ENCODE measurements at places on chromosomes 7 and 10. TPM values are rescaled to one million over a fixed set of nuclear protein-coding genes. Genes with fewer than 3 reads are reported as not detected.
A peak's percentile ranks its signal among the peaks of the same experiment; 100 is the strongest.

DNA sequence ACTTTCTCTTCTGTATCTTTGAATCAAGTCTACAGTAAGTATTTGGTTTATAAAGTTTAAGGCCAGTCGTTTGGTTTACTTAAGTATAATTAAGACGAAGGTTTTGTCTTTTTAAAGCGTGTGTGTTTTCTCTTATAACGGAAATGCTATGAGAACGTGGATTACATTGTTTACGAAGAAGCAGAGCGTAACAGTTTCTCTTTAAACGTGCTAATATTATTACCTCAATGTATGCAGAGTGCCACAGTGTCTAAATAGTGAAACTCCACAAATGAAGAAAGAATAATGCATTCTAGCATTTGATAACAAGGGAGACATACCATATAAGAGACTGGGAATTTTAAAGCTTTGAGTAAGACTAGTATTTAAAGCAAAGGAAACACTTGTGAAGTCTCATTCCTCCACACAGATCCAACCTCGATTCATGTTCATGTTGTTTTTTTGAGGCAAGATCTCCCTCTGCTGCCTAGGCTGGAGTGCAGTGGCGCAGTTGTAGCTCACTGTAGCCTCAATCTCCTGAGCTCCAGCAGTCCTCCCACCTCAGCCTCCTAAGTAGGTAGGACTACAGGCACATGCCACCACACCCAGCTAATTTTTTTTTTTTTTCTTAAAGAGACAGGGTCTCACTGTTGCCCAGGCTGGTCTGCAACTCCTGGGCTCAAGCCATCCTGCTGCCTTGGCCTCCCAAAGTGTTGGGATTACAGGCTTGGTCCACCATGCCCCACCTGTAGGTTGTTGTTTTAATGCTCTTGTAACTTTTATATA is 75.1 kb downstream of the ANKRD61 start:
- DNase-seq = no peak

DNA sequence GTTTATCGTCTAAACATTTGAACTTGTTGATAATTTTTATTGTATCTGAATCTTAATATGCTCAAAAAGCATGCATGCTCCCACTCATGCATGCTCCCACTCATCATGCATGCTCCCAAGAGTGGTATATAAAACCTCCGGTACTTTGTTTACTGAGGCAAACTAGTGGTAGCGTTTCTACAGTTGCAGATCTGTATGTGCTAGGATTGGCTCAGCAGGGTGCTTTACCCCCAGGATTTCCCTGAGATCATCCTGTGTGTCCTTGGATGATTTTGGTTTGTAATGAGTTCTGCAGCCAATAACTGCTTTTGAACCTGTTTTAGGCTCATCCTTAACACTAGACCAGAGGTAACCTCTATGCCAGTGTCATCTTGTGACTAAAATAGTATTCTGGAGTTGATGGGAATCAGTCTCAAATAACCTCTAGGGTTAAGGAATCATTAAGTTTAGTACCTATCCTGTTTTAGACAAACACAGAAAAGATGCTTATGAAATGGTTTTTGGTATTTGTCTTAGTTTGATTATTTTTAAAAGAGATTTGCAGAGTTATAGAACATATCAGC is 40.4 kb downstream of the PHTF2 start:
- DNase-seq = no peak

DNA sequence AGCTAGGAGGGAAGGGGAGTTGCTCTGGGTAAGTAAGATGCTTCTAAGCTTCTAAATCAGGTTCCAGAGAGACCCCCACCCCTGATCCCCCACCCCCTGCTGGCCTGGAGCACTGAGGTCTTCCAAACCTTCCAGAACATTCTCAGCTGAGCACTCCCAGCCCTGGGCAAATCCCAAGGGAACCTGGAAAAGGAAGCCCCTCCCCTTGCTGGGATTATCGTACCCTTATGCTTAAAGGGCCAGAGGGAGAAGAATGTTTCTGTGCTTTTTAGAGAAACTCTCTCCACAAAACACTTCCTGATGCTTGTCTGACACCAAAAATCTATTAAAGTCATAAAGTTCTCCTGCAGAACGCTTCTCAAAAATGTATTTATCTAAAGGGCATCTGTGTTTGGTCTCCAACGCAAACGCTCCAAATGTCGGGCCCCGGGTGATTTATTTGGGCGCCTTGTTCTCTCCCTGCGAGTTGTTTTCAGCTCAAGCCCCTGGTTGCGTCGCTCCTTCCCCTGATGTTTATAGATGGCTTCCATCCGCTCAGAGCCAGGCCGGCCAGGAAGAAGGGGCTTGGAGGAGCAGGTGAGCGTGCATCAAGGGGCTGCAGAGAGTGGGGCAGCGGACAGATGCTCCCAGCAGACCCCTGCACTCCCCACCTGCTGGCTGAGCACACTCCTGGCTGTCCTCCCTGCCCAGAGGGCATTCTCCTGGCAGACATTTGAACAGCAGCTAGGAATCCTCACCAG is 8.2 kb upstream of the RET start:
- DNase-seq = no peak

DNA sequence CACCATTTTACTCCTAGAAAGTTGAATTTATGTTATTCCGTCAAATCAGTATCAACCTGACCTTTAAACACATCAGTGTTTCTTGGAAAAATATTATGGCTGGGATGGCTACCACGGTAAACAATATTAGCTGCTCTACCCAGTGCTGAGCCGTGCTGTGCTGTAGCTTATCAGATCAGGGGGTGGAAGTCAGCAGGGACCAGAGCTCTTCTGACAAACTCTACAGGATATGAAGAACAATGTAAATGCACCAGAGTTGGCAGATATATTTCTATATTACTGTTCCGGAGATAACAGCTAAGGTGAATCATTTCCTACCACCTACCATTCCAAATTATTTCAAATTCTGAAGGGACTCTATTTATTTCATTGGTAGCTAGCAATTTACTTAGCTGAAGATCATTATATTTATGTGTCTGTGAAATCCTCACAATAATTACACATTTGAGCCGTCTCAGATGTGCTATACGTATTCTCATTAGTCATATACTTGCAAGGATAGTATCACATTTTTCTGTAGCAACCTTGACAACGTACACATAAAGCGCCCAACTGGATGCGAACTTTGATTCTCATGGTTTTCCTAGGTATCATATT is 76.5 kb downstream of the TEX36 start:
- DNase-seq = no peak

Gene NME8
- total RNA-seq = not detected

DNA sequence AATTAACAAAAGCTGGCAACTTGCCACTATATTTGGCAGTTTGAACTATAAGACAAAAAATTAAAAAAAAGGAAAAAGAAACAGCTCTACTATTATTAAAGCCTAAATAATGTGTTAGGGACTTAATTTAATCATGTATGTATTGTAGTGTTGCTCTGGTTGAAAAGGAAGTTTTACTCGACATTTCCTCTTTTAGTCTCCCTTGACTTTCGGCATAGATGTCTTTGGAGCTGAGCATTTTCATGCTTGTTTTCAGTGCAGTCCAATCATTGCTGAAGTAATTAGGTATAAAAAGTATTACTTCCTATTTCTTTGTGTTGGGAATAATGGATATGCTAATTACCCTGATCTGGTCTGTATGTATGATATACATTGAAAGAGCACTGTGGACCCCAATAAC is 216.8 kb upstream of the KLF6 start:
- no peak for DNase-seq

DNA sequence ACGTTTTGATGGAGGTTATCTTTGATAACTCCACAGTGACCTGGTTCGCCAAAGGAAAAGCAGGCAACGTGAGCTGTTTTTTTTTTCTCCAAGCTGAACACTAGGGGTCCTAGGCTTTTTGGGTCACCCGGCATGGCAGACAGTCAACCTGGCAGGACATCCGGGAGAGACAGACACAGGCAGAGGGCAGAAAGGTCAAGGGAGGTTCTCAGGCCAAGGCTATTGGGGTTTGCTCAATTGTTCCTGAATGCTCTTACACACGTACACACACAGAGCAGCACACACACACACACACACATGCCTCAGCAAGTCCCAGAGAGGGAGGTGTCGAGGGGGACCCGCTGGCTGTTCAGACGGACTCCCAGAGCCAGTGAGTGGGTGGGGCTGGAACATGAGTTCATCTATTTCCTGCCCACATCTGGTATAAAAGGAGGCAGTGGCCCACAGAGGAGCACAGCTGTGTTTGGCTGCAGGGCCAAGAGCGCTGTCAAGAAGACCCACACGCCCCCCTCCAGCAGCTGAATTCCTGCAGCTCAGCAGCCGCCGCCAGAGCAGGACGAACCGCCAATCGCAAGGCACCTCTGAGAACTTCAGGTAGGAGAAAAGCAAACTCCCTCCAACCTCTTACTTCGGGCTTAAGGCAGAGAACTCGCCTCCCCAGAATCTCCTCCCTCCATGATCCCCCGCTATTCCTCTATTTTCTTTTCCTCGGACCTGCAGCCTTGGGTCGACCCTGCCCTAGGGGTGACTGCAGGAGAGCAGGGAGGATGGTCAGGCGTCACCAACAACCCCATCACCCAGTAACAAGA is at the start of gene SERPINE1:
Gene SERPINE1, plus strand, starts transcription at position 454 of the 809 bp plus-strand sequence. CDS start 1,290 bp downstream, outside the sequence.
- no peak for DNase-seq

DNA sequence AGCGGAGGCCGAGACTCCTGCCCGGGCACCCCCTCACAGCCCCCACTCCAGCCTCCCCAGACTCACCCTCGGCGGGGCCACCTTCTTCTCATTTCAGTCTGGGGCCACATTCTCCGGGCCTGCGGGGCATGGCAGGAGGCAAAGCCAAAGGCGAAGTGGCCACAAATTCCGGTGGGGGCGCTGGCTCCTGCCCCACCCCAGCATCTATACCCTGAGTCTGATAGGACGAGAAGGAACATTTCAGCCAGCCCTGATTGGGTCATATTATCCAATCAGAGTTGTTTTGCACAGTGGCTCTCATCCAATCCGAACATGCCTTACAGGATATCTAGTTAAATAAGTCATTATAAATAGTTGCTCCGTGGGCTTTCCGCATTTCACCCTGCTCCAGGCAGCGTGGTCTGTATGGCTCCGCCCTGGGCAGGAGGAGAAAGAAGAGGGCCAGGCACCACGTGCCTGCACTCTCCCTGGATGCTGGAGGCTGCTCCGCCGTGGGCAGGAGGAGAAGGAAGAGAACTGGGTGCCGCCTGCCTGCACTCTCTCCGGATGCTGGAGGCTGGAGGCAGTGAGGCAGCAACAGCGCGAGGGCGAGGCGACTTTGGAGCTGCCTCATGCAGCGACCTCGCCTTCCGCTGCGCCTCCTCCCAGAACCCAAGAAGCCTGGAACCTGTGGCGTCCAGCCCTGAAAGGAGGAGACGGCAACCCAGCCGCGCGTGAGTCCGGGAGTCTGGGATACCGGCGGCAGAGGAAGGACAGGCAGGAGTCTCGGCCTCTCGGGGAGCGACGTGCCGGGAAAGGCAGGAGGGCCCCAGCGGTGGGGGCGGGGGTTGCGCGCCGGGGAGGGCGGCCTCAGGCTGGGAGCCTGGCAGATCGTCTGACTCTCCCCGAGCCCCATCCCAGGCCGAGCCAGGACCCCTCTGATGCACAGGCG is 162.9 kb downstream of the ZNF33B start:
- DNase-seq = no peak

GRCh38 chr7:45174328-45174610 is 16.7 kb downstream of the RAMP3 start:
- no peak for DNase-seq

DNA sequence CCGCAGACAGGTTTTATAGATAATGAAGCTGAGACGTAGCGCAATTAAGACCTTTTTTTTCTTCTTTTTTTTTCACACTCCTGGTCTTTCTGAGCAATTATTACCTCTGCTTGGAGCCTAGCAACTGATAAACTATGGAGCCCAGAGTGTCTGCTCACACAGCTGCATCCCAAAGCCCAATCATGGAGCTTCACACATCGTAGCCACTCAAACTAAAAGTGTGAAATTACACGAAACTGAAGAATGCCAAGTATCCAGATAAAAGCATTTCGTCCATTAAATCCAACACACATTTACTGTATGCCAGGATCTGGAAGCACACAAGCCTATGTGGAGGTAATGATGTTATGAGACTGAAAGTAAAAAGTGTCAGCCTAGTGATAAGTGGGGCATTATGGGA is 97.6 kb downstream of the NRP1 start:
- DNase-seq = no peak

- no peak for DNase-seq
Observed at GRCh38 chr10:125054669-125055268, 105.6 kb downstream of the CTBP2 start.

GRCh38 chr7:155203882-155204691 is 93.6 kb upstream of the INSIG1 start:
- DNase-seq = peak; percentile 26

DNA sequence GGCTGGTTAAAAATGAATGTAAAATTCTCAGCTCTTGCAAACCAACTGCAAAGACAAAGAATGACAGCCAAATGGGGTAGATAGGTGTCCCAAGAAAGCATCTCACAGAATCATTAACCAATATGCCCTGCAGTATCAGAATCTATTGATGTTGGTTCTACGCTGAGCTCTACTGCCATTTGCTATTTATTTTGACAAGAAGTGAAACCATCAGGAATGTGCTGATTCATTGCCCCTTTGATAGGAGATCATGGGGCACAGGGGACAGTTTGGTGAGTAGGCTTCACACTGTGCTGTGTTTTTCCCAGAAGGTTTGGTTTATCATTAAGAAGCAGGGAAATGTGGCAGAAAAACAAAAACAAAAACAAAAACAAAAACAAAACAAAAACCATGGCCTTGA is 19.4 kb upstream of the CDC14C start:
- DNase-seq = no peak

- DNase-seq = no peak
Observed at GRCh38 chr10:49050366-49050765, 65.0 kb downstream of the VSTM4 start.

Gene CDK1
- total RNA-seq = 46.9 TPM

GRCh38 chr7:97204821-97205220 is 87.3 kb downstream of the SDHAF3 start:
- DNase-seq = no peak

Gene RBM20
- total RNA-seq = 0.91 TPM

Gene AQP1
- total RNA-seq = 2.3 TPM

Gene SPDYE11
- not detected for total RNA-seq

DNA sequence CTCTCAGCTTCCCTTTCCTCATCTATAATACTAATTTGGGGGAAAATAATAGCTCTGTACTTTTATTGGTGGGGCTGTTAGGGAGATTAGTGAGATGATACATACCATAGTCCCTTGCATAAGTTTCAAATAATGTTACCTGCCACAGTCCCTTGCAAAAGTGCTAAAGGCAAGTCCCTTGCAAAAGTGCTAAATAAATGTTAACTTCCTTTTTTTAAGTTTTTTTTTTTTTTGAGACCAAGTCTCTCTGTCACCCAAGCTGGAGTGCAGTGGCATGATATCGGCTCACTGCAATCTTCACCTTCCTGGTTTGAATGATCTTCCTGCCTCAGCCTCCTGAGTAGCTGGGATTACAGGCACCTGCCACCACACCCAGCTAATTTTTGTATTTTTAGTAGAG is 43.4 kb upstream of the SRGN start:
- no peak for DNase-seq

GRCh38 chr7:68146983-68147382 is 1150.3 kb downstream of the TYW1 start:
- DNase-seq = peak; percentile 17

GRCh38 chr10:3719024-3719843 is 65.8 kb downstream of the KLF6 start:
- DNase-seq = no peak
